ENCODE measurements at places on chromosomes 2 and 18.

- H3K36me3 ChIP-seq, result no peaks in the 10 kb centered on the region
- no peak overlapping the region for H3K4me3 ChIP-seq
- no peak for DNase-seq
- no peaks in the 10 kb centered on the region for H3K4me1 ChIP-seq
- peaks cover 12% of the 10 kb centered on the region for H3K27me3 ChIP-seq
Measured at GRCh38 chr18:12291690-12292089, 16.4 kb upstream of the TUBB6 start.

- no peaks in the 10 kb centered on the region for H3K36me3 ChIP-seq
- H3K27ac ChIP-seq, result no peak overlapping the region
- no peaks in the 10 kb centered on the region for H3K4me1 ChIP-seq
- no peaks in the 10 kb centered on the region for H3K27me3 ChIP-seq
- DNase-seq, result no peak
Measured at GRCh38 chr18:6648581-6648980, 80.9 kb upstream of the ARHGAP28 start.

DNA sequence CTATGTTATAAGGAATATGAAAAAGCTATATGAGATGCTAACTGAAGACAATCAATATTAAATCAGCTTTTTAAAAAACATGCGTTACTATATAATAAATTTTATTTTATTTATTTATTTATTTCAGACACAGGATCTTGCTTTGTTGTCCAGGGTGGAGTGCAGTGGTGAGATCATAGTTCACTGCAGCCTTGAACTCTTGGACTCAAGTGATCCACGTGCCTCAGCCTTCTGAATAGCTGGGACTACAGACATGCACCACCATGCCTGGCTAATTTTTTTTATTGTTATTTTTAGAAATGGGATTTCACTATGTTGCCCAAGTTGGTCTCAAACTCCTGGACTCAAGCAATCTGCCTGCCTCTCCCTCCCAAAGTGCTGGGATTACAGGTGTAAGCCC, 89.4 kb downstream of the MYOM1 start:
- no peak overlapping the region for H3K27ac ChIP-seq
- no peak for DNase-seq
- H3K27me3 ChIP-seq, result no peaks in the 10 kb centered on the region
- no peaks in the 10 kb centered on the region for H3K36me3 ChIP-seq
- no peak overlapping the region for H3K4me3 ChIP-seq
- H3K4me1 ChIP-seq, result peaks cover 4% of the 10 kb centered on the region

- no peaks in the 10 kb centered on the region for H3K27me3 ChIP-seq
- H3K4me1 ChIP-seq, result peaks cover 10% of the 10 kb centered on the region
- H3K4me3 ChIP-seq, result no peak overlapping the region
- peak overlapping the region; percentile 11 for H3K27ac ChIP-seq
- no peaks in the 10 kb centered on the region for H3K36me3 ChIP-seq
Measured at GRCh38 chr18:36811955-36812354, 16.8 kb downstream of the TPGS2 start.

Data from adrenal gland (tissue), 19 donors.